ENCODE measurements at places on chromosomes 12 and 14.

DNA sequence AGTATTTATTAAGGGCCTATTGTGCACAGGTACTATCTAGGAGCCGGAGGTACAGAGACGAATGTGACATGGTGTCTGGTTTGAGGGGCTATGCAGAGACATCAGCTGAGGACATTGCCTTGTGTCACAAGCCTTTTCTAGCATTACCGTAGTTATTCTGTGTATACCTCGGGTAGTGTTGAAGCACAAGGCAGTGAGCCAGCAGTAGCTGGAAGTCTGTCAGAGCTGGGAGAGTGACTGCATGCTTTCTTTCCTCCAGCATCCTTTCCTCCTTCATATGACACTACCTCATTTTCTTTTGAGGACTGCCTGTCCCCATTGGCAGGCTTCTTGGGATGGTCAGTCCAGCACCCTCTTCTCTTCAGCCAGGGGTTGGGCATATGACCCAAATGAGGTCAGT lies 77.0 kb downstream of the POLR3B start:
- DNase-seq, result no peak

DNA sequence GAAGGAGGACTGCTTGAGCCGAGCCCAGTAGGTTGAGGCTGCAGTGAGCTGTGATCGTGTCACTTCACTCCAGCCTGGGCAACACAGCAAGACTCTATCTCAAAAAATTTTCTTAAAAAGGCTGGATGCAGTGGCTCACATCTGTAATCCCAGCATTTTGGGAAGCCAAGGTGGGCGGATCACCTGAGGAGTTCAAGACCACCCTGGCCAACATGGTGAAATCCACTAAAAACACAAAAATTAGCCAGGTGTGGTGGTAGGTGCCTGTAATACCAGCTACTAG lies 17.1 kb upstream of the MDM2 start:
- no peak for DNase-seq

DNA sequence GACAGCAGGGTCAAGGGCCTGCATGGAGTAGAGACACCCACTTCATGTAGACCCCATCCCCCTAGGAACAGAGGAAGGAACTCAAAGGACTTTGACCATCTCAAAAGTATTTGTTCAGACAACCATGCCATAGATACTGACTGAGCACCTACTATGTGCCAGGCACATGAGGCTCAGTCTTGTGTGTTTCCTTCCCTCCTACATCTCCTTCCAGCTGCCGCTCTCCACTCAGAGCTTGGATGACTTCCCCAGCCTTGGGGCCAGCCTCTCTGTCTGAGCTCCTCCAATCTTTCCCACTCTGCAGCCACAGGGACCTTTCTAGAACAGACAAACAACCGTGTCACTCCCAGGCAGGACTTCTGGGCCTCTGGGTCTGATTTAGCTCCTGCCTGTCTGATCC lies 2.5 kb downstream of the TRPV4 start:
- DNase-seq, result no peak

DNA sequence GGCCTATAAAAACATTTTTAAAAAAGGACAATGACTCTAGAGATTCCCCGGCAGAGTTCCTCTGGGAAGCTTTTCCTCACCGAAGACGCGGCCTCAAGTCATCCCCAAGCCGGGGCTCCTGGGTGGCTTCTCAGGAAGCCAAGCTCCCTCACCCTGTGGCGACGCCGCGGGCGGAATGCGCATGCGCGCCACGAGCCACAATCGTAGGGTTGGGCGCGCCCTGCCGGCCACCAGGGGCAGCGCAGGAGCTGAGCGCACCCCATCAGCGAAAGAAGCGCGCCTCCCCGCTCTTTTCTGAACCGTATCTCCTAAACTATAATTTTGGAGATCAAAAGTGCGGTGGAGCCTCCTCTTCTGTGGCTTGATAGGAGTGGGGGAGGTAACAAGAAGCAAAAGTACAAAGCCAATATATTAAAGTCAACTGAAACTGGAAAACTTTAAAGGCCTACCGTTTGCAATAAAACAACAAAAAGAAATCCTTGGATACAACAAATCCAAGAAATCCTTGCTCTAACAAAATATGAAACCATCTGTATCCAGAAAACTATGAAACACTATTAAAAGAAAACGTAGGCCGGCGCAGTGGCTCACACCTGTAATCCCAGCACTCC lies 17.4 kb upstream of the CHFR start:
- DNase-seq, result peak; percentile 53

DNA sequence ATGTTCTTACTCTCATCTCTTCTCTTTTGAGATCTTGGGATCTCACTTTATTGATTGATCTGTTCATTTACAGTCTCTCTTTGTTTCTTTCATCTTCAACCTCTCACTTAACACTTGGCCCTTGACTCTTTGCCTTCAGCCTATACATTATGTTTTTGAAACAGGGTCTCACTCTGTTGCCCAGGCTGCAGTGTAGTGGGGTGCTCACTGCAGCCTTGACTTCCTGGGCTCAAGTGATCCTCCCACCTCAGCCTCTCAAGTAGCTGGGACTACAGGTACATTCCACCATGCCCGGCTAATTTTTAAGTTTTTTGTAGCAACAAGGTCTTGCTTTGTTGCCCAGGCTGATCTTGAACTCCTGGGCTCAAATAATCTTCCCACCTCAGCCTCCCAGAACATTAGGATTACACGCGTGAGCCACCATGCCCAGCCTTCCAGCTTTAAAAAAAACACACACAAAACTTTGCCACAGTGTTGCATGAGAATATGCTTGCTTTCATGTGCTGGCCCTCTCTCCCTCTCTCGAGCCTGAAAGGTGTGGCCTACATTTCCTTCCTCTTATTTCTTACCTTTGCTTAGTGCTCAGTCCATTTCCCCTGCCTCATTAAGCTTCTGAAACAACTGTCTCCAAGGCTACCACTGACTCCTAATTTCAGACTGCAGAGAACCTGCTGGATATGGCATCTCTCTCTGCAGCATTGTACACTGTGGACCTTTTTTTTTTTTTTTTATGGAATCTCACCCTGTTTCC lies 9.9 kb downstream of the DIP2B start:
- no peak for DNase-seq

DNA sequence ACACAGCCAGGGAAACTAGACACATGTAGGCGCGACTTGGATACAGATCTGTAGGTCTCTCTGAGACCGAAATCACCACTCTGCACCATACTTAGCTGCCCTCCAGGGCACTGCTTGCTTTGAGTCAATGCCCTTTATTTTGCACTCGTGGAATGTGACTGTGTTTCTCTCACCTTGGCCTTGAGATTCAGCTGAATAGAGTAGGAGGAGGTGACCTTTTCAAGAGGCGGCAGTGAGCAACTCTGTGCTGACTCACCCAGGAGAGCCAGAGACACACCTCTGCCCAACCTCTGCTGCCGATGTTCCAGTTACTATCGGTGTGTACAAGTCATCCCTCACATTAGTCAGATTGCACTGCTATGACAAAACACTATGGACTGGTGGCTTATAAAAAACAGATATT lies 583.4 kb downstream of the VRK1 start:
- no peak for DNase-seq

- no peak for DNase-seq
Observed at GRCh38 chr14:51744372-51745130, 92.8 kb downstream of the FRMD6 start.

- DNase-seq, result no peak
Observed at GRCh38 chr12:114776731-114777442, 92.9 kb upstream of the TBX3 start.

- DNase-seq, result no peak
Observed at GRCh38 chr14:63224196-63224595, 20.0 kb downstream of the RHOJ start.

DNA sequence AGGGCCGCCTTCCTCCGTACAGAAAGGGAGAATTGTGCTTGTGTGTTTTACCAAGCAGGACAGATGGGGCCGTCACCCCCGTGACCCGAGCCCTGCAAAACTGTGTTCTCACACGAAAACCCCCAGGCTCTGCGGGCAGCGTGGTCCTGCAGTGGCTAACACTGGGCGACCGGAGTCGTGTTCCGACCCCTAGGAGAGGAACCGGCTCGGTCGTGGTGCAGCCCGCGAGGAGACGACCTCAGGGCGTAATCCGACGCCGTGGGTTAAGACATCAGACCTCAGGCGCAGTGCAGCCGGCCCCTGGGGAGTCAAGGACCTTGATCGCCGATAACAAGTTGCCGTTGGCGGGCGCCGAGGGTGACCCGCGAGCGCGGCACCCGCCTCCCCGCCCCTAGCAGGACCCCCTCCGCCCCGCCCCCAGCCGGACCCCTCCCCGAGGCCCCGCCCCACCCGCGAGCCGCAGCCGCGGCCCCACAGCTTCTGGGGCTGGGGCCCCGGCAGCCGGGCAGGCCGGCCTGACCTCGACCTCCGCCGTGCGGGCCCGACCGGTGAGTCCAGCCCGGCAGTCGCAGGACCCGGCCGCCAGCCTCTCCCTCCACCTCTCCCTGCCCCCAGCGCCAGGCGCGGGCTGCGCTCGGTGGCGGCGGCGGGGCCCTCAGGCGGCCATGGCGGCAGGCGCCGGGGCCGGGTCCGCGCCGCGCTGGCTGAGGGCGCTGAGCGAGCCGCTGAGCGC lies at the start of gene CHPT1:
Gene CHPT1, plus strand, starts transcription at position 444 of the 733 bp plus-strand sequence. Its CDS starts 222 bp downstream, at position 666.
- DNase-seq, result peak; percentile 68

- DNase-seq, result no peak
Observed at GRCh38 chr14:92599811-92600210, 86.2 kb downstream of the RIN3 start.

- DNase-seq, result no peak
Observed at GRCh38 chr12:69112616-69113015, 126.8 kb upstream of the CPSF6 start.

DNA sequence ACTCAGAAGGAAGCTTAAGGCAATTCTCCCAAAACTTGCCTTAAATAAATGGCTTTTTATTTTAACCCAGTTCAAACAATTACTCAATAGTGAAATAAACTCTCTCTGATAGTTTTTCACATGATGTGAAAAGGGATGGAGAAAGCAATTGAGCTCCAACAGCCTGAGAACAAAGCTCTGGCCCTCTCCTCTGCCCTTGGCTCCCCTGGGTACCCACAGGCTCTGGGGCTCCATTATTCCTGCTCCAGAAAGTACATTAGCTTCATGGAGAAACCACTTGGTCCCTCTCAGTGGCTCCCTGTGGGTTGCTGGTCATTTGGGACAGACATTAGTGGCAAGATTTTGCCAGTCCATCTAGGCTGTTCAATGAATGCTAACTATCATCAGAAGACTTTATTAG lies 242.8 kb downstream of the ATP23 start:
- DNase-seq, result no peak

GRCh38 chr12:85277191-85277590 lies 2.8 kb upstream of the ALX1 start:
- DNase-seq, result no peak

GRCh38 chr14:101835566-101835965 lies 74.1 kb downstream of the PPP2R5C start:
- DNase-seq, result no peak

- no peak for DNase-seq
Observed at GRCh38 chr12:123971449-123971769, 1.2 kb downstream of the CCDC92 start.

DNA sequence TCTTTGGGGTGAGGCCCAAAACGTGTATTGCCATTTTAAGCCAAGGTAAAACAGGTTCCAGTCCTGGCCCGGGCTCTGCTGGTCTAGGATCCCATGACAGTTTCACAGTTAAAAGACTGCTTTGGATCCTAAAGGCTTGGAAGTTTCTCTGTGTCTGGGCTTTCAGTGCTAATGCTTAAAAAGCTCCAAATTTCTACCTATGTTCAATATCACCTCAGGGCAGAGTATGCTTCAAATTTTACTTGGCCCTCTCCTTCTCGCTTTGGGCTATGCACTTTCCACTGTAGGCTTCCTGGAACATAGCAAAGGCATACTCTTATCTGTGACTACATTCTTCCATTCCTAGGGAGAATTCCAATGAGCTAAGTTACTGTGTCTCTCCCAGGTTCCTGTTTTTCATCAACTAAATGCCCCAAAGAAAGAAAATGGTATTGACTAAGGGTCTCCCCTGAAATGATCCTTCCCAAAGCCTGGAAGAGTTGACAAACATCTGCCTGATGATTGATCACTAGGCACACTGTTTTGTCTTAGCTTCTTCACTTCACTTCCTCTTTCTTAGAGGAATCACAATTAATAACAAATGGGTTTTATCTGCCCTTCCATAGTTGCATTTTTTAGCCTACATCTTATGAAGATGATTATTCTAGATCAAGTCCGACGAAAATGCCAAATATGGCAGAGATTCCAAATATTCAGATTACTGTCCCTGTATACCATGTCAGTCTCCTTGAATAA lies 79.4 kb downstream of the TMTC2 start:
- DNase-seq, result no peak

DNA sequence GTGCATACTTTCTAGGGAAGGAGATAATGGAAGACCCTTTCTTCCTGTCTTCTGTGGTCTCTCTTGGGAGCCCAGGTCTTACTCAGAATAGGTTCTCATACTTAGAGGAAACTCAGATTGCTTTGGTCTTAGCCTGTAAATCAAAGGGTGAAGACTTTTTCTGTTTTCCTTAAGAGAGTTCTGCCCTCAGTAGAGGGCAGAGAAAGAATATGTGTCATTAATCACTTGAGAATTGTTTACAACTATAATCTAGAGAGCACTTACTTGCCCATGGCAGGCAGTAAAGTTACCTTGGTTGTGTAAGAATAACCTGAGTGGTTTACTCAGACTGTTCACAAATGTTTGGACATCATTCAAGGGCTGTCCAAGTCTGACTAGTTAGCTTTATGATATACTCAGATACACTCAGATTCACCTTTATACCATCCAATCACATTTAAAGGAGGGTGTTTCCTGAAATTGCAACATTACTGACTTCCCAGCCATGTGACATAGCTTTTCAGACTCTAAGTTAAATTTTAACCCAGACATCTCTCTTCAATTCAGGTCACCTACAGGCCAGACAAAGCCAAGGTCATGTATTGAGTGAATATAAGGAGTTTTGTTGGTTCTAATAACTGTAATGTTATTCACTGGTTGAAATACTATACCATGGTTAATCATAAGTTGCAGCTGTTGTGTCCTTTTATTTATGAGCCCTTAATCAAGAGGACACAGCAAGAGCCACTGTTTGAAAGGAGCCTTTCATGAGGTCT lies 372.2 kb downstream of the RAD51B start:
- DNase-seq, result no peak

- DNase-seq, result peak; percentile 81
Observed at GRCh38 chr14:23555882-23556699, at the start of gene THTPA. TSS of gene THTPA (plus strand) at chr14:23556271. CDS start at chr14:23556758, 487 bp downstream.

- no peak for DNase-seq
Observed at GRCh38 chr12:96219700-96220206, 25.6 kb downstream of the ELK3 start.

DNA sequence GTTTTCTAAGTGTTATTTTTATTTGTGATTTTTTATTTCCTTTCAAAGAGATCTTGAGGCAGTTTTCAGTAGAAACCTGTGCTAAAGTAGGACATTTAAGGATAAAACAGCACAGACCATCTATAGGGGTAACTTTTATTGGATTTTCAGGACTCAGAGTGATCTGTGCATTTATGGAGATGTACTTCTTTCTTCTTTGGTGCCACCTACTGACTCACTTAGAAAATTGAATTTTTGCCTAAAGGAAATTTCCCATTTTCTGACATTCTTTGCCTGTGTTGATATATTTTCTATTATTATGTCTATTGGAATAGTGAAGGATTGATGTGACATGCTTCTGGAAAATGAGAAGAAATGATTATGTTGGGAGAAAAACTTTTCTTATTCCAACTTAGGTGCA lies 113.0 kb downstream of the UNC79 start:
- DNase-seq, result no peak

All from progenitor cell of endocrine pancreas (in vitro differentiated cells).